ENCODE measurements at places on chromosomes 16 and 17.

DNA sequence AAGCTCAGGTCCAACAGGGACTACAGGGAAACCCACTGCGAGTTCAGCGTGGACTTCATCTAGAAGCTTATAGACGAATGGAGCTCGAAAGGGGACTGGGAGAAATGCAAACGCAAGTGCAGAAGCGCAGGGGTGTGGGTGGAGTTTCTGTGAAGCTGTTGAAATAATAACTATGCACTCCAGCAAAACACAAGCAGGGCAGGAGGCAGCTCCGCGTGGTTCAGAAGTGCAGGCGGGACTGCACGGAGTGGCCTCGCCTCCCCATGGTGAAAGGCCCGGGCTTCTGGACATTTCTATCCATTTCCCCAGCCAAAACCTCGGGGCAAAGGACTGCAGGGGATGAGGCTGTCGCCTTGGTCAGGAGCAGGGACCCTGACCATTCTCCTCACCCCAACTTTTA lies 74.5 kb downstream of the ZNF423 start:
- DNase-seq = no peak

- no peak for DNase-seq
Observed at GRCh38 chr16:77894162-77894561, 105.8 kb downstream of the VAT1L start.

DNA sequence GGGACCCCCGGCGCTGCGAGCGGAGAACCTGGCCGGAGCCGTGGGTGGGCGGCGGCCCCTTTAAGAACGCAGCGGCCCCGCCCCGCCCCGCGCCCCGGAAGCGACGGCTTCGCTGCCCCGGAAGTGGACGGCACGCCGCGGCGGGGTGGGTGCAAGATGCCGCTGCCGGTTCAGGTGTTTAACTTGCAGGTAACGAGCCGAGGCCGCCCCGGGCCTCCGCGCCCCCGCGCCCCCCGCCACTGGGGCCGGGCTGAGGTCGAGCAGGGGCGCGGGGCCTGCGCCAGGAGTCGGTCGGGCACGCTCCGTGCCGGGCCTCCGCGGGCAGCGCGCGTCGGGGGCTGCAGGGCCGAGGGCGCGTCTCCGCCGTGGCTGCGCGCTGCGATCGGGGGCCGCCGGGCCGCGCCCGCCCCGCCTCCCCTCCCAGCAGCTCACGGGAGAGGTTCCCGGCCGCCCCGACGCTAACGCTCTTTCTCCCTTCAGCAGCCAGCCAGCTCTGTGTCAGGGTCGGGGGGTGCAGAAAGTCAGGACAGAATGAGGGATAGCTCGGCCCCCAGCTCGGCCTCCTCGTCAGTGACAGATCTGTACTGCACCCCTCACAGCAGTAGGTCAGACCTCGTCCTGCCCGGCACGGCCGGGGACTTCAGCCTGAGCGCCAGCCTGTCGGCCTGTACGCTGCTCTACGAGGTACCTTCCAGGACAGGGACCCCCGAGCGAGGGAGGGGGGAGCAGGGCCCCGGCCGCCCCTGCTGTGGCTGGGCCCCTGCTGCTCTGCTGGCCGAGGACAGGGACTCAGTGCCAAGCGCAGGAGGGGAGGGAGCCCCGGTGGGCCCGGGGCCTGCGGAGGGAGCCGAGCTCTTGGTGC lies at the start of the genes GPS1 and RFNG:
TSS of gene GPS1 (plus strand) at position 123 of the 862 bp plus-strand sequence. CDS start at position 157, 34 bp downstream.
TSS of gene RFNG (minus strand) at position 36 of the 862 bp plus-strand sequence. CDS start 45 bp downstream, outside the sequence.
- DNase-seq = no peak

DNA sequence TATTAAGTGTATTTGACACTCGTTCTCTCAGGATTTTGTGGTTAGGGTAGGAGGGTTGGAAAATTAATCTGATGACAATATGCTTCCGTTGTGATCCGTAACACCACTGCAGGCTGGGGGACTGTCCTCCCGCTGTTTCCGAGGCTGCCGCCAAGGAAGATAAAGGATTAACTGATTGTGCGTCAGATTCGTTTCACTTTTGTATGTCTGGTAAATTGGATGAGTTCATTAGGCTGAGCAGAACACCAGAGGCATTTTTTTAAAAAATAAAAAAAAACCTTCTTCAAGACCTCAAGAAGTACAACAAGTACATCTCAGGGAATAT lies 486.7 kb upstream of the SALL1 start:
- no peak for DNase-seq

DNA sequence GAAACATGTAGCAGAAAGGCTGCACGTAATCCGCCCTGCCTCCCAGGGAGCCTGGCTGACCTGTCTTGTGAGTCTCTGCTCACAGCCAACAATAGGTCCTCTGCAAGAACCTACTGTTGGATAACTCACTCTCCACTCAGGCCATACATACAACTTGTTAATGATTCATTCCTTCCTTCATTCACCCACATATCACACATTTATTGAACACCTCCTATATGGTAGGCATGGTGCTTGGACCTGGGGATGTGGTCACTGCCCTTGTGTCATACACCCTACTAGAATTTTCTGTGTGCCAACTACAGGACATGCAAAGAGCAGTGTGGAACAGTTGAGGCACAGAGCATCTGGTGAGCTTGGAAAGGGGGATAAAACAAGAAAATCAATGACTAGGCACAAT lies 28.1 kb upstream of the HNF1B start:
- DNase-seq = no peak

GRCh38 chr17:79187186-79187585 lies 112.6 kb downstream of the ENGASE start:
- DNase-seq = no peak

DNA sequence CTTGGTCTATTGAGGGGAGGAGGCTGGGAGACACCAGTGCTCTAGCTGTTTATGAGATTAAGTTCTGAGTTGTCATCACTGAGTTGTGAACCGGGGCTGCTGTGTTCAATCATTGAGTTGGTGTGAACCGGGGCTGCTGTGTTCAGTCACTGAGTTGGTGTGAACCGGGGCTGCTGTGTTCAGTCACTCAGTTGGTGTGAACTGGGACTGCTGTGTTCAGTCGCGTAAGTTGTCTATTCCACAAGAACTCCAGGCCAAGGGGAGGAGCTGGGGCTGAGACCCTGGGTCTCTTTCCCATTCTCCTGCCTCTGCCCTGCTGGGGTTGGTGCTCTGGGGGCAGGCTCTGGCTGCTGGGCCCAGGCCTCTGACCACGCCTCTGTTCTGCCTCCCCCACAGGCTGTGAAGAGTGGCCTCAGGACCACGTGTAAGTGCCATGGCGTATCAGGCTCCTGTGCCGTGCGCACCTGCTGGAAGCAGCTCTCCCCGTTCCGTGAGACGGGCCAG lies 24.5 kb downstream of the WNT9B start:
- DNase-seq = no peak

- DNase-seq = no peak
Observed at GRCh38 chr16:78363843-78364555, 264.5 kb downstream of the WWOX start.

- no peak for DNase-seq
Observed at GRCh38 chr17:76742958-76743357, 5.0 kb downstream of the MFSD11 start.

DNA sequence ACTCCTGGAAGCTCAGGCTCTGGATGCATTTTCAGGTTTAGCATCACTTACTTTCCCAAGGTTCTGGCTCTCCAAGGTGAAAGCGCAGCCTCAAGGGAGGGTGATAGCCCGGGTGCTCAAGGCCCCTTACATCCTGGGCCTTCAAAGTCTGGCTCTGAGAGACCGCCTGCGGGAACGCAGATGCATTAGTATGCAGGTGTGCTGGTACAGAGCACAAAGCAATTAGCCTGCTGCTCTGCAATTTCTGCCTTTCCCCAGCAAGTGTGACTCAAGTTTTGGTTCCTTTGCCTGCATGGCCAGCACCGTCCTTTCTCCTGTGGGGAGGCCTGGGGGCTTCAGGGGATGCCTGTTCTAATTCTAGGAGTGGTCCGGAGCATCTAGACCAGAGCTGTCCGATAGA lies 116.2 kb downstream of the AATF start:
- DNase-seq = no peak

DNA sequence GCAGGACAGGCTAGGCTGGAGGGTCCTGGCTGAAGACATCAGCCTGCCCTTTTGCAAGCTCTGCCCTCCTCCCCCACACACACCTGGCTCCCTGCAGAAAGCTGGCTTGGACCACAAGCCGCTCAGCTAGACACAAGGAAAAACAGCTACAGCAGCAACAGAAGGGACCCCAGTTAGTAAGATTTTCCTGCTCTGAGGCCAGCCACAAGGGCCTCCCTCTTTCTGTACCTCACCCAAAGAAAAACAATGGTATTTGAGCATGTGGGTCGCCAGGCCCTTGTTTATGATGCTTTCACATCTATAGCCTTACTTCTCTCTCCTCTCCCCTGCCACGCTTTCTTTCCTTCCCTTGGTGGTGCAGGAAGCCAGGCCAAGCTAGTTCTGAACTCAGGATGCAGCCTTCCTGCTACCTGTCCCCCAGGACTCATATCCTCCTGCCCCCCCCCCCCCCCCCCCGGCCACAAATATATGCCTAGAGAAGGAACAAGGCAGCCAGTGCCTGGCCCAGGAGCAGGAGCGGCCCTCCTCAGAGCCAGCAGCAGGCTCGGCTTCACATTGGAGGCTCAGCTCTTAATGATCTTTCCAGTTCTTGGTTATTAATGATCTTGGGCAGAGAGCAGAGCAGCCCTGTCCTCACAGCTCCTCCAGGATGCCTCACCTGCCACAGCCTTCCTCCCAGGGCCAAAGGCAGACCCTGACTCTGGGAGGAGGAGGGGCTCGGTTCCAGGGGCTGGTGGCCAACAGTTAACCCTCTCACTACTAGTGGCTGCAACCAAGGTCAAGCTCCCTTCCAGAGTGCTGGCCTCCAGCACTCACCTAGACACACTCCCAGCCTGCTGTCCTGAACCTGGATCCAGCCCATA lies 19.5 kb downstream of the GRIN2C start:
- DNase-seq = no peak

DNA sequence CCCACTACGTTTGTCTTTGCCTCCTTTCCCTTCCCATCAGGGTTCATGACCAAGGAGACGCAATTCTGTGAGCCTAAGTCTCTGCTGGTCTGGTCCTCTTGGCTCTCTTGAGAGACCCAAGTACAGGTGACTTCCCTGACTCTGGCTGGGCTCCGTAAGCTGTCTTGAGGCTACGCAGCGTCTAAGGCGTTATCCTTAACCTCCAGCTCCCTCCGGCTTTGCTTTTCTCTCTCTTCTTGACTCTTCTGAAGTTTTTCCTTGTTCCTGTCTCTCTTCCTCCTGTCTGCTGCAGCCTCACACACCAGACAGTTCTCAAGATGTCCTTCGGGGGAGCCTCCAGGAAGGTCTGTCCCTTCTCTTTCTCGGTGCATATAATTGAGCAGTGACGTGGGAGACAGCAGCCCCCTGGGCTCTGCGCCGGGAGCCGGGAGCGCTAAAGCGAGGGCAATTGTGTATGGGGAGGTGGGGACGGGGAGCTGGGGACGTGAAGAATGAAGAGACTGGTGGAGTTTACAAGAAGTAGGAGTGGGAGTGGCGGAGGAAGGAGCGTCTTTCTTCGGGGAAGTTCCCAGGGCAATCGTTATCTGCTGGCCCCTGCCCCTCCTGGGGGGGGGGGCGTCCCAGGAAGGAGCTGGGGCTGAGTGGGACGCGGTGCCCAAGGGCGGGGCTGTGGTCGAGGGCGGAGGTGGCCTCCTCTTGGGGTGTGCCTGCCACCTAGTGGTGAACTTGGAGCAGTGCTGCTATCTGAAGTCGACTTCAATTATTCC lies 6.9 kb upstream of the PIRT start:
- DNase-seq = peak; percentile 38

DNA sequence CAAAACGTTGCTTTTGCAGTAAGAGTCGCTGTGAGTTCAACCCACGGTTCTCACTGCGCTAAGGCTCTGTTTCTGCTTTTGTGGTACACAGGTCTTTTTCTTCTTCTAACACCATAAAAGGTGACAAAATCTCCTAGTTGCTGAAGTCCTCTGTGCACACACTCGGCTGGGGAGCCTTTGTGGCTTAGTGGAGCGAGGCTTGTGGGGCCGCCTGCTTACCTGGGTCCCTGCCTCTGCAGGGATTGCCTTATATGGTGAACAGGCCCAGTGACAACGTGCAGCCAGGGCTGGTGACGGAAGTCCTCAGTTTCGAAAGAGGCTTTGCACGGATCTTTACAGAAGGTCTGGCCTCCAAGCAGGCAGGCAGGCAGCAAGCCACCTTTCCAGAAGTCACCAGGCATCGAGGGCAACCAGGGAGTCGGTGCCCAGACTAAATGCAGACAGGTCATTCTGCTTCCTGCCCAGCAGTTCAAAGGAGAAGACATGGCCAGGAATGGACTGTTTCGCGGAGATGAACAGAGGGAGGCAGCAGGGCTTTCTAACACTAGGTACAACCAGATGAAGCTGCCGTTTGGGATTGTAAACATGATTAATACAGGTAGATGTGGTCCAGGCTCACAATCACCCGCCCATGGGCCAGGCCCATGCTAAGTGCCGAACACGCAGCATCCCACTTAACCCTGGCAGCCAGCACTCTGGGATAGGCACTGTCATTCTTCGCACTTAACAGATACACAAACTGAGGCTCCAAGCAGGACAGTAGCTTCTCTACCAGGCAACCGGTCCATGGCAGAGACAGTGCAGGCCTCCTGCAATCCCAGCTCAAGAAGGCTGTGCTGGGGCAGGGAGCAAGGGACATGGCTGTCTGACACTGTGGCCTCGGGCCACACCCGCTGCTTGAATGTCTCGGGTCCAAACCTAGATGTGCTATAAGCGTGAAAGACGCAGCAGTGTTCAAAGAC lies 10.7 kb upstream of the MEAK7 start:
- DNase-seq = no peak

- DNase-seq = peak; percentile 20
Observed at GRCh38 chr16:12436201-12436657, 367.5 kb downstream of the CPPED1 start.

DNA sequence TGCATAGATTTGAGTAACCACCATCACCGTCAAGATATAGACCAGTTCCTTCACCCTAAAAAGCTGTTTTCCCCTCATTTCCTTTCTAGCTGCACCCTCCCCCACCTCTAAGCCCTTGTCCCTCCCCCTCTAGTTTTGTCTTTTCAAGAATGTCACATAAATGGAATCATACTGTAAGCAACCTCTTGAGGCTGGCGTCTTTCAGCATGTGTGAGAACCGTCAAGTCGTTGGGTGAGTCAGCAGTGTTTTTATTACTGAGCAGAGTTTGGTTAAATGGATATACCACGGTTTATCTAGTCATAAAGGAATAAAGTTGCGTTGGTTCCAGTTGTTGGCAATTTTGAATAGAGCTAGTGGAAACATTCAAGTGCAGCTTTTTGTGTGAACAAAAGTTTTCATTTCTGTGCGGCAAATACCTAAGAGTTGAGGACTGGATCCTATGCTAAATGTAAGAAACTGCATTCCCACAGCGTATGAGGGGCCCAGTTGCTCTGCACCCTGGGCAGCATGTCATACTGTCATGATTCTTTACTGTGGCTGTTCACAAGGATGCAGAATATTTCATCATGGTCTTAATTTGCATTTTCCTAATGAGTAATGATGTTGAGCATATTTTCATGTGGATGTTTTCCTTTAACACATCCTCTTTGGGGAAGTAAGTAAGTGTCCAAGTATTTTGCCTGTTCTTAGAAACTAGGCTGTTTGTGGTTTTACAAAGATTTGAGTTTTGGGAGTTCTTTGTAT lies 264.3 kb downstream of the CPPED1 start:
- no peak for DNase-seq

Measured in NT2/D1 (cell line).